Stimulated activated CD4-positive, alpha-beta T cell treated with anti-CD3 and anti-CD28 coated beads, Interleukin-1b, Interleukin-23, amount 100 ng/mL, for 1 hour (primary cell): ENCODE measurements at places on chromosomes 2 and 18.

- no peak for DNase-seq
Observed at GRCh38 chr2:95018301-95018700, 7.2 kb upstream of the MAL start.

GRCh38 chr18:61941948-61942471 lies 49.2 kb upstream of the RNF152 start:
- no peak for DNase-seq

GRCh38 chr2:184091456-184091855 lies 506.9 kb upstream of the ZNF804A start:
- no peak for DNase-seq

DNA sequence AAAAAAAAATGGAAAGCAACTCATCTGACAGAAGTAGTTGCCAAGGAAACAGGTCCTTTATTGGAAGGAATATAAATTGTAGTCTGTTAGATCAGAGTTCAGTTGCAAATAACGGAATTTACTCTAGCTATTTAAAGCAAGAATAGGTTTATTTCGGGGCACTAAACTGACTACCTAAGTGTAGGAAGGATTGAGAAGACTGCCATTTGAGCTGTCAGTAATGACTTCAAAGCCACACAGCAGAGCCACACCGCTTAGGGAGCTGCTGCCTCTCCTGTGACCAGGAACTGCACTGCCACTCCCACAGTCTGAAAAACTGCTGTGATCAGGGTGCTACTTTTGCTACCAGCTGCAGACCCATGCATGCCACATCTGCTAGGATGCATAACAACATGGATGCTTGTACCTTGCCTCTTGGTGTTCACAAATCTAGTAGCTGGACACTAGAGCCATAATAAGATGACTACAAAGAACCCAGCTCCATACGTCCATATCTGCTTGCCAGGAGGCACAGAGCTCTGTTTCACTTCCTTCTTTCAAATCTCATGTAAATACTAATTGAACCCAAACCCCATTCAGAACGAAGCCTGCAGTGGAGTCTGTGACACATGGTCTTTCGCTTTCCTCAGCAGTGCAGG lies 2.2 kb downstream of the DSG2 start:
- DNase-seq = no peak

GRCh38 chr2:99809259-99809900 lies 319.6 kb upstream of the REV1 start:
- no peak for DNase-seq

GRCh38 chr2:30792521-30792920 lies 14.7 kb downstream of the CAPN13 start:
- no peak for DNase-seq

DNA sequence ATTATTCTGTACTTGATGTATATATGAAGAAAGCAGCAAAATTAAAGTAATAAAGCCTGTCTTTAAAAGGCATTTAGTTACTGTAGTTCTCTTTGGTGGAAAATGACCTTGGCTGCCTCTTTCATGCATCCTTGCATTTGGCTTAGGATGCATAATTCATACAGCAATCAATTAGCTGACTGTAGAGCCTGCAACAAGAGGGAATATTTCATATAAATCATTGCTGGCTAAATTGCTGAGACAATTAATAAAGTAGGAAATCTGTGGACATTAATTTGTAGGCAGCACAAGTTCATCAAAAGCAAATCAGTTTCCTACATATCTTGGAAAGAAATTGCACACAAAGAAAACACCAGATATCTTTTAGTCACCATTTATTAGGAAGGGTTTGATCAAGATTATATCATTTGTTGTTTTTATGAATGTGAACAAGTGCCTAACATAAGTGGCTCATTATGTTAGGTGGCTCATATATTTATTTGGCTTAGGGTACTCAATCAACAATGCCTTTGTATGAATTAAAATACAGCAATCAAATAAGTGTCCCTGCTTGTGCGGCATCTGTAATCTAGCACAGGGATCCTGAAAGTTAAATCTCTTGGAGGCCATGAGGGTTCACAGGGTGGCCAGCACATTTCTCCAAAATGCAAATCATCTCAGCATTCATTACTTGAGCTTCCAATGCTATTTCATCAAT lies 220.4 kb upstream of the SPOPL start:
- DNase-seq = no peak

- no peak for DNase-seq
Observed at GRCh38 chr2:6770006-6770405, 95.7 kb downstream of the CMPK2 start.

DNA sequence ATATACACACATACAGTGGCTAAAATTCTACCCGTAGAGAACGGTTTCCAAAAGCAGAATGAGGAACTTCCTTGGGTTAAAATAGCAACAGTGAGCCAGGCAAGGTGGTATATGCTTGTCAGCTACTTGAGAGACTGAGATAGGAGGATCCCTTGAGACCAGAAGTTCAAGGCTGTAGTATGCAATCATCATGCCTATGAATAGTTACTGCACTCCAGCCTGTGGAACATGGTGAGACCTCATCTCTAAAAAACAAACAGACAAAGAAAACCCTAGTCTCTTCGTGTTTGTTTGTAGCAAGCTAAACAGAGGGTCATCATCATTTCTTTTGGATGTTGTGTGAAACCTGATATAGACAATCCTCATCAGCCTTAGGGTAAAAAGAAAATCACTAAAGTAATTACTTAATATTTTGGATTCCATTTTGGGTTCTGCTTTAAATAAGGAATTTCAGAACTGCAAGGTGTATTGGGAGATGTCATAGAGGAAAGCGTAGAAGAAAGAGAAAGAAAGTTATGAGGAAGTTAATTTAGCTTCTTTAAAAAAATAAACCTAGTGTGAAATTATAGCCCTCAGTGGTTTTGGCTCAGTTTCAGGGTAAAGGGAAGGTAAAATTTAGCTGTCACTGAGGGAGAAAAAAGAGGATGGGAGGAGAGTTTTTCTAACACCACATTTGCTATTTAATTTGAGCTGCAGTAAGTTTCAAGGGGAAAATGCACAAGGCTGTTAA lies 46.5 kb downstream of the PLEK start:
- DNase-seq = no peak

DNA sequence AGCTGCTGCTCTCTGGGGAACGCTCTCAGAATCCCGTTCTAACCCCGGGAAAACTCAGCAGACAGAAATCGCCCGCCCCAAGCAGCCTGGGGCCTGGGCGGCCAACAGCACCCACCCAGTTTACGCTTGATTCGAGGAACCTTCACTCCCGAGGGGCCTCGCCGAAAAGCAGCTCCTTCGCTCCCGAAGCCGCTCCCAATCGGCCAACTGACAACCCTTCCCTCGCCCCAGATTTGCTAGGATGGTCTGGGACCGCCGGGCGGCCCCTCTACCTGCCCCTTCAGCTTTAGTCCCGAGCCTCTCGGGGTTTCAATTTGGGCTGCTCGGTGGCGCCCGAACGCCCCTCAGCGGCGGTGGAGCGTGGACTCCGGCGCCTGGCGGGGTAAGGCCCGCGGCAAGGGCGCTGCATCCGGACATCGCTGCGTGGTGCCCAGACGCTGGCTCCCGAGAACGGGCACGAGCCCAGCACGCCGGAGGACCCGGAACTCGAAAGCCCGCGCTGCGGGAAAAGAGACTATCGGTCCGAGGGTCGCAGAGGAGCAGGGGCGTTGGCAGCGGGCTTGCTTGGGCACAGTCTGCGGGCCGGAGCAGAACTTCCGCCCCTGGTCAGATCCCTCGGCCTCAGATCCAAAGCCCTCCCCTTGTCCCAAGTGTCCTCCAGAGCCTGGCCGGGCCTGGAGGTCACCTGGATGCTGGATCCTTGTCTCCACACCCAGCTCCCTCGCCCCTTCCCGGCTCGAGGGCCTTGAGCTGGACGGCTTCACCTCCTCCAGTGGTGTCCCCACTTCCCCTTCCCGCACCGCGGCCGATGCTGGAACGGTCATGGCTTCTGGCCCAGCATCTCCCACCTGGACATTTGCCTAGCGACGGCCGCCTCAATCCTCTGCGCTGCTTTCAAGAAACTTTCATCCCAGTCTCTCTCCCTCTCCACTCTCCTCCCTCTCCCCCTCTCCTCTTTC lies 3.0 kb upstream of the OTX1 start:
- no peak for DNase-seq

DNA sequence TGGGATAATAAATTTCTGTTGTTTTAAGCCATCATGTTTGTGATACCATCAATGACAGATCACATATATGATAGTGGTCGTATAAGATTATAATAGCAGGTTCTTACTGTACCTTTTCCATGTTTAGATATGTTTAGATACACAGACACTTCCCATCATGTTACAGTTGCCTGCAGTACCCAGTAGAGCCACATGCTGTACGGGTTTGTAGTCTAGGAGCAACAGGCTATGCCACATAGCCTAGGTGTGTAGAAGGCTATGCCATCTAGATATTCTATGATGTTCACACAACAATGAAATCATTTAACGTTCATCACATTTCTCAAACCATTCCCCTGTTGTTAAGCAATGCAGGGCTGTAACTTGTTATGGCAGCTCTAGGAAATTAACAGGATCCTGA lies 132.9 kb upstream of the SH3BP4 start:
- DNase-seq = no peak

- no peak for DNase-seq
Observed at GRCh38 chr18:39305766-39306165, 1740.2 kb upstream of the CELF4 start.

DNA sequence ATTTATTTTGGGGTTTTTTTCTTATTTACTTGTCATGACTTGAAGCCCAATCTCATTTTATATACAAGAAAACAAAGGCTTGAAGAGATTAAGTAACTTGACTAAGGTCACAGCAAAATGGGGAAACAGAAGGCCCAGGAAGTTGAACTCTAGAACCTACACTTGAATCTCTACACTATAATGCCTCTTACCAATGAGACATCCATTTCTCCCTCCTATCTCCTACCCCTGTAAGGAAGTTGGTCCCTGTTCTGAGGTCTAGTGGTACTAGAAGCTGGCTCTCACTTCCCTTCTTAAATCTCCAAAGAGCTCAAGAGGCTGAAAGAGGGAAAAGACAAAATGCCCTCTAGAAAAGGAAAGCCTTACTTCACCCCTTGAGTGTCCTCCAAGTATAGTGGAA lies 25.5 kb upstream of the IHH start:
- DNase-seq = no peak

- DNase-seq = no peak
Observed at GRCh38 chr2:42113452-42113851, 55.7 kb upstream of the EML4 start.

DNA sequence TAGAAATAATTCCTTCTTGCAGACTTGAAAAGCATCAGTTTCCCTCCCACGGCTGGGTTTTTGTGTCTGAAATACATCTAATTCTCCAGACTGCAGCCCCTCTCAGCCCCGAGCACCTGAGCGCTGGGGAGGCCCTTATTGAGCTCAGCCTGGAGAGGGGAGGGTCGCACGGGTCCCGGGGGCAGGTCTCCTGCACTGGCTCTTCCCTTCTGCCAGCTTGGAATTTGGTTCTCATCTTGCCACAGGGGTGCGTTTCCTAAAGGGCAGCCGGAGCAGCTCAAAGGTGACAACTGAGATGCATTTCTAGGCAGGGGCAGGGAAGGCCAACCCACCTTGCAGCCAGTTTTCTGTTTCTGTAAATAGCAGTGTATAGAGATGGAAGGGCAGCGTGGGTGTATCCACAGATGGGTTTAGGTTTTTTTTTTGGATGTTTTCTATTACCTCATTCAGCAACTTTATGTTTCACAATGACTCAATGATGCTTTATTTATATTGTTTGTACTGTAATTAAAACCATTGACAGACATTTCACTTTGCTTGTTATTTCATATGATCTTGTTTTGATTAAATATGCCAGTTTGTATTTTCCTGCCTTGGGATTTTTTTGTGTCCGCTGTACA lies 37.0 kb downstream of the GBX2 start:
- DNase-seq = no peak

GRCh38 chr2:138516030-138516704 lies 14.6 kb downstream of the SPOPL start:
- no peak for DNase-seq

DNA sequence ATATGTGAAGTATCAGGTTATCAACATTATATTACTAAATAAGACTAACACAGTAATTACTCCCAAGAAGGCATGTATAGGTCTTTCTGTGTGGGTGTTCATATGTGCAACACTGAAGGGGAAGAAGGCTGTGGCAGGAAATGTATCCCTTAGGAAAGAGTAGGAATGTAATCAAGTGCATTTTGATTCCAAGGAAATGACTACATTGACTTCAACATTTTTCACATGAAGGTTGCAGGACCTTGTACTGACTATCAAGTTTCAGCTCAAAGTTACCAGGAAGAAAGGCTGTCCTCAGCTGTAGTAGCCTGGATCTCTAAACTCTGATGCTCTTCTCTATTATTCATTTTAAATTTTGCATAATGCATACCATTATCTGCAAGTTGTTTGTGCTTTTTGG lies 680.8 kb downstream of the NYAP2 start:
- no peak for DNase-seq

DNA sequence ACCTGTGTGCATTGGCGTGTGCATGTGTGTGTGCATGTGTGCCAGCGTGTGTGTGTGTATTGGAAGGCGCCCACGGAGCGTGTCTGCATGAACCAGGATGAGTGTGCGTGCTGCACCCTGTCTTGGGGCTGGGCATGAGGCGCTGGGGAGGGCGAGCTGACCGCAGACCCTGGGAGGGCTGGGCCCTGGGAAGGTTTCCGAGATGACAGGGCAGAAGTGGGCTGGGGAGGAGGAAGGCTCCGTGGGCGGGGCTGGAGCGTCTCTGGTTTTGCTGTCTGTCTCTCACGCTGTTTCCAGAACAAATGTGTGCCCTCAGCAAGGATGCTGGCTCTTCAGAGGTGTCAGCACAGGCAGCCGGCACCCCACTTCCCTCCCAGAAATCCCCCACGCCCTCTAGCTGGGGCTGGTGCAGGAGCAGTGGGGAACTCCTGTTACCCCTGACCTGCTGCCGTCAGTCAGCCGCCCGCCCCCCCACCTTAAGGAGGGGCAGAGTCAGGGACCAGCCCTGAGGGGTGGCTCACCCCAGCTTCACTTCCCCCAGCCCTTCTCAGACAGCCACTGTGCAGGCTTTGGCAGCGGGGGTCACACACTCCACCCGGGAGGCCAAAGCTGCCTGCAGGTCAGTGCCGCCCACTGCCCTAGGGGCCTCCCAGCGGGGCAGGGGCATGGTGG lies at the start of gene GPR35:
Gene GPR35 (plus strand): TSS at position 531 of the 672 bp plus-strand sequence. CDS start 4,473 bp downstream, outside the sequence.
- DNase-seq = peak; percentile 50

DNA sequence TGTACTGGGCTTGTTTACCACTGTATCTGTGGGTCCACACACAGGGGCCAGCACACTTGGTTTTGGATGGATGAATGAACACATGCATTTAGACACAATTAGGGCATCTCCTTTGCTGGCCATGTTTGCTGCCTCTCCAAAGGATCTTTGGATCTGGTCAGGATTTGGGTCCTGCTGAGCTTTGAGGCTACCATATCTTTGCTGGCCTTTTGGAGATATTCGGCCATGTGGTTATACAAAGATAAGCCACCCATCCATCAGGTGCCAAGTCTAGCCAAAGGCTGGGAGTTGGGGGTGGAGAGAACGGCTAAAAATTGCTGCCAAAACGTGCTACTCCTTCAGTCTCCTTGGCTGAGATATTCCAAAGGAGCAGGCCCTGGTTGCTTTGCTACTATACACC lies 18.2 kb upstream of the FZD7 start:
- no peak for DNase-seq

- DNase-seq = no peak
Observed at GRCh38 chr2:100568989-100569388, 6.2 kb downstream of the PDCL3 start.

GRCh38 chr2:21277068-21278056 lies 153.6 kb downstream of the TDRD15 start:
- DNase-seq = no peak
